ENCODE measurements at places on chromosomes 3 and 15.

DNA sequence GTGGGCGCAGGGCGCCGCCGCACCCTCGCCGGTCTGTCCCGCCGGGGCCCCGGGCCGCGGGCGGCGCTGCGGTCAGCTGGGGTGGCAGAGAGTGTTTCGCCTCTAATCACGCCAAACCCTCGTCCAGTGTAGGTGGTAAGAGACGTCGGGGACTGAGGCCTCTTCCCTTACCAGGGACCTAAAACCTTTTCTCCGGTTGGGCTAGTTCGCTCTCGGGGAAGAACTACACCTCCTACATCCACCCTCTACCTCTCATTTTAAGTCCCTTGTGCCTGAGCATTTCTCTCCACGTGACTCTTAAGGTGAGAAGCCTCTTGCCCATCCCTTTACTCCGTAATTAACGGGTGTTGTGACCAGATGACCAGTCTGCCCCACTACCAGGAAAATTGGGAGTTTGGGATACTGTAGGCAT, 520 bp downstream of the TMEM42 start:
- no peaks in the 10 kb centered on the region for H3K27me3 ChIP-seq
- H3K36me3 ChIP-seq, result no peaks in the 10 kb centered on the region
- peaks cover 5% of the 10 kb centered on the region for H3K4me1 ChIP-seq
- DNase-seq, result no peak

DNA sequence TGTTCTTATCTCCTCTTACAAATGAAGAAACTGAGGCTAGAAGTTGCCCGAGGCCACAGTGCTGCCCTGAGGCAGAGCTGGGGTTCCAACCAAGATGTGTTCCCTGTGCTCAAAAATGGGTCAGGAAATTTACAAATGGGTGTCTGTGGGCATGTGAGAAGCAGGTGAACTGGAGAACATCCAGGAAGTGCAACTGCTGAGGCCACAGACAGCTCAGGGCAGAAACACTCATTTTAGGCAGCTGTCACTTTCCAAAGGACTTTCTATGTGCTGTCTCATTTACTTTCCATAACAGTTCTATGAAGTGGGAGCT, 47.2 kb upstream of the ATP2B2 start:
- no peaks in the 10 kb centered on the region for H3K36me3 ChIP-seq
- H3K4me3 ChIP-seq, result no peak overlapping the region
- no peak for DNase-seq
- no peaks in the 10 kb centered on the region for H3K4me1 ChIP-seq

DNA sequence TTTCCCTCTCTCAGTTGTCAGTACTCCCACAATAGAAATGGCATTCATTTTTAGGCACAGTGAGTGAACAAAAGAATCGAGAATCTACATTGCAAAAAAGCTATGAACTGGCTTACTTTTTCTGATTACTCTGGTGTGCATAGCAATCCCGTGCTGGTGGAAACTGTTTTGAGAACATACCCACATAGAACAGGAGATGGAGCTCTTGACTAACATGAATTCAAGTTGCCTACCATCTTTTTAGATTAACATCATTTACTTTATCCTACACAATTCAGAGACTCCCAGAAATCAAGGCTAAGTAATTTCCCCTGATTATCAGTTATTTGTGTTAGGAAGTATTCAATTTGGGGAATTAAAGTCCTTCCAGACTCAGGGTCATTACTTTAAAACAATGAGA, 326.6 kb downstream of the ARPP21 start:
- H3K36me3 ChIP-seq, result no peaks in the 10 kb centered on the region
- H3K27me3 ChIP-seq, result no peaks in the 10 kb centered on the region
- H3K4me3 ChIP-seq, result no peak overlapping the region
- no peak for DNase-seq
- H3K27ac ChIP-seq, result no peak overlapping the region
- H3K4me1 ChIP-seq, result no peaks in the 10 kb centered on the region

- H3K36me3 ChIP-seq, result no peaks in the 10 kb centered on the region
- no peaks in the 10 kb centered on the region for H3K4me1 ChIP-seq
- no peak overlapping the region for H3K4me3 ChIP-seq
Measured at GRCh38 chr3:14606669-14607339, 44.8 kb upstream of the CCDC174 start.

GRCh38 chr3:197023998-197024651, 5.5 kb downstream of the MELTF start:
- H3K36me3 ChIP-seq, result no peaks in the 10 kb centered on the region
- no peak overlapping the region for H3K4me3 ChIP-seq
- no peak for DNase-seq

DNA sequence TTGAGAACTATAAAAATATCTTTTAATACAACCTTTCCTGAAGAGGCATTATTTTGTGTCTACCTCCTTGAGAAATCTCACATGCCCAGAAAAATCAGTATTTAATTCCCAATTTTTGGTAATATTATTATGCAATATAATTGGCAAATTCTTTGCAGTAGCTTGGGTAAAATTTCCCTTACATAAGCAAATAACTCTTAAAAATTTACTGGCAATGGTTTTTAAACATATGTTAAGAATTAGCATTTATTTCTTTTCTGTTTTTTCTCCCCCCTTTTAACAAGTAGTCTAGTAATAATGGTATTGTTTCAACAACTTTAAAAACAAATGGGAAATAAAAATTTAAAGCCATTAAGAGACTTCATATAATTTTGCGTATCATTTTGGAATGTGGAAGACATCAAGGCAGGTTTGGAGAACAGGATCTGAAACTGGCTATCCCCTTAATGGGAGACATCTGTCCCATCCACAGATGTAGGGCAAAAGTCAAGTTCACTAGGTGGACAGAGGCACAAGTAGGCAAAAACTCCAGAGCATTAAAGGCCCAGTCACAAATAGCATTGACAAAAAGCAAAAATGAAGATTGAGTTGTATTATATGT, 89.6 kb upstream of the AADACL2 start:
- H3K27me3 ChIP-seq, result no peaks in the 10 kb centered on the region
- no peaks in the 10 kb centered on the region for H3K4me1 ChIP-seq
- no peak overlapping the region for H3K4me3 ChIP-seq

GRCh38 chr3:69876073-69876472, 123.5 kb upstream of the SAMMSON start:
- H3K27me3 ChIP-seq, result no peaks in the 10 kb centered on the region
- no peak for DNase-seq
- no peaks in the 10 kb centered on the region for H3K36me3 ChIP-seq
- H3K27ac ChIP-seq, result no peak overlapping the region

DNA sequence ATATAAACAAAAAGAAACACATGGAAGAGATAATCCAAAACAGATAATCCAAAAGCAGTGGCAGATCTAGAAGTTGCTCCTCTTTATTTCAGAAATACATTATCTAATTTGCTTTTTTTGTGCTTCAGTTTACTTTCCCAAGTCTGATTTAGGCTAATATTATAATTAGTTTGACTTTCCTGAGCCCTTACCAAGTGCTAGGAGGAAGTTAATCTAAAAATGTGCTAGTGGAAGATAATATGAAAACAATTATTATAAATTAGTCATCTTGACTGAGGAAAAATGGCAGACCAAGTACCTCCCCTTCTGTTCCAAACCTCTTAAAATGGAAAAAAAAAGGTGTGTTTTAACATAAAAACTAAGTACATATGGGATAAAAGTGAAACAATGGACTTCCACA, 17.5 kb downstream of the SLC9A9 start:
- H3K36me3 ChIP-seq, result no peaks in the 10 kb centered on the region
- no peak overlapping the region for H3K27ac ChIP-seq

GRCh38 chr15:80596521-80596976, 98.6 kb upstream of the ABHD17C start:
- H3K4me3 ChIP-seq, result no peak overlapping the region
- no peaks in the 10 kb centered on the region for H3K4me1 ChIP-seq
- no peak overlapping the region for H3K27ac ChIP-seq
- H3K27me3 ChIP-seq, result no peaks in the 10 kb centered on the region
- no peak for DNase-seq

DNA sequence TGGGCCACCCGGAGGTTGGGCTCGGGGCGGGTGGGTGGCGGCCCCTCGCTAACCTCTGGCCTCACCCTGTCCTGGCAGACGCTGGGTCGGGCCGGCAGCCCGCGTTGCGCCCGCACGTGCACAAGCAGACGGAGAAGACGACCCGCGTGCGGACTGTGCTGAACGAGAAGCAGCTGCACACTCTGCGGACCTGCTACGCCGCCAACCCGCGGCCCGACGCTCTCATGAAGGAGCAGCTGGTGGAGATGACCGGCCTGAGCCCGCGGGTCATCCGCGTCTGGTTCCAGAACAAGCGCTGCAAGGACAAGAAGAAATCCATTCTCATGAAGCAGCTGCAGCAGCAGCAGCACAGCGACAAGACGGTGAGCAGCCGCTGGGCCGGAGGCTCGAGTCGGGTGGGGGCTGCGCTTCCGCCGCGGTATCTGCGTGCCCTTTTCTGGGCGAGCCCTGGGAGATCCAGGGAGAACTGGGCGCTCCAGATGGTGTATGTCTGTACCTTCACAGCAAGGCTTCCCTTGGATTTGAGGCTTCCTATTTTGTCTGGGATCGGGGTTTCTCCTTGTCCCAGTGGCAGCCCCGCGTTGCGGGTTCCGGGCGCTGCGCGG, 3.7 kb downstream of the ISL2 start:
- no peak overlapping the region for H3K27ac ChIP-seq
- no peaks in the 10 kb centered on the region for H3K36me3 ChIP-seq
- no peak for DNase-seq
- peaks cover 15% of the 10 kb centered on the region for H3K4me1 ChIP-seq

DNA sequence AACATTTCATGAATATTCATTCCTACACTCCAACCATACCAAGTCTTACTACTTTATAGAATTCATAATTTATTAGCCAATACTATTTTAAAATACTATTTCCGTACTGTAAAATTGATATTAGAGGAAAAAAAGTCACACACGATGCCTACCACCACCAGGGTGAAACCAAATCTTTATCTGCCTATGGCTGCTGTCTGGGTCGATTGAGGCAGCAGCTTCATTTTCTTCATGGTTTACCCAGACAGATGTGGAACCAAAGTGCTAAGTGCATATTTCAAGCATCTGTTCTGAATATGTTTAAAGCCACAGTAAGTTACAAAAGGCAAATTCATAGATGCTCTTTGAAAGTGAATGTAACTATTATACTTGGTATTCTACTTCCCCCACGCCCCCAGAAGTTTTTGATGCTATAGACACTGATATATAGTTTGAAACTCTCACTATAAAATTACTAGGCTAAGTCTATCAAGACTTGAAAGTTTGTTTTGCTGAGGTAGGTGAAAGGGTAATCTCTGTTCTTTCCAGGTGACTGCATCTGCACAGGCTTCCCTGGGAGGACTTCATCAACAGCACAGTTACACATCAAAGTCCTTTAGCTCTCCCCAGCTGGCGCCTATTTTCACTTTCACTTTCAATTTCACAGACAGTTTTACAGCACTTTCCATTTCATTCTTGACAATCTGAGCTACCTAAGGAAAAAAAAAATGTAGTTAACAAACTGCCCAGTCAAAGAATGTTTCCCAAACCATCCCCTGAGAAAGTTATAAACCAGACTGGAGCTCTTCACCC, 113.9 kb downstream of the POLQ start:
- no peak overlapping the region for H3K27ac ChIP-seq
- H3K27me3 ChIP-seq, result no peaks in the 10 kb centered on the region
- DNase-seq, result no peak
- H3K4me3 ChIP-seq, result peak overlapping the region; percentile 31
- H3K36me3 ChIP-seq, result no peaks in the 10 kb centered on the region

GRCh38 chr15:41967506-41968206, 4.7 kb downstream of the EHD4 start:
- no peaks in the 10 kb centered on the region for H3K27me3 ChIP-seq
- DNase-seq, result peak; percentile 64
- no peak overlapping the region for H3K4me3 ChIP-seq

DNA sequence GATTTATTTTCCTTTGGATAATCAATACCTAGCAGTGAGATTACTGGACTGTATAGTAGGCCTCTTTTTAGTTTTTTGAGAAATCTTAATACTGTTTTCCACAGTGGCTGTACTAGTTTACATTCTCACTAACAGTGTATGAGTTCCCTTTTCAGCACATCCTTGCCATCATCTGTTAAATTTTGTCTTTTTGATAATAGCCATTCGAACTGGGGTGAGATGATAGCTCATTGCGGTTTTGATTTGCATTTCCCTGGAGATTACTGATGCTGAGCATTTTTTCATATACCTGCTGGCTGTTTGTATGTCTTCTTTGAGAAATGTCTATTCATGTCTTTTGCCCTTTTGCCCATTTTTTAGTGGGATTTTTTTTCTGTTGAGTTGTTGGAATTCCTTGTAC, 210.8 kb downstream of the CGGBP1 start:
- no peaks in the 10 kb centered on the region for H3K36me3 ChIP-seq
- no peaks in the 10 kb centered on the region for H3K4me1 ChIP-seq

- H3K4me3 ChIP-seq, result peak overlapping the region; percentile 51
- H3K27ac ChIP-seq, result peak overlapping the region; percentile 78
- no peaks in the 10 kb centered on the region for H3K36me3 ChIP-seq
- H3K27me3 ChIP-seq, result no peaks in the 10 kb centered on the region
- no peaks in the 10 kb centered on the region for H3K4me1 ChIP-seq
Measured at GRCh38 chr3:72152551-72153476, 367.9 kb upstream of the PROK2 start.

DNA sequence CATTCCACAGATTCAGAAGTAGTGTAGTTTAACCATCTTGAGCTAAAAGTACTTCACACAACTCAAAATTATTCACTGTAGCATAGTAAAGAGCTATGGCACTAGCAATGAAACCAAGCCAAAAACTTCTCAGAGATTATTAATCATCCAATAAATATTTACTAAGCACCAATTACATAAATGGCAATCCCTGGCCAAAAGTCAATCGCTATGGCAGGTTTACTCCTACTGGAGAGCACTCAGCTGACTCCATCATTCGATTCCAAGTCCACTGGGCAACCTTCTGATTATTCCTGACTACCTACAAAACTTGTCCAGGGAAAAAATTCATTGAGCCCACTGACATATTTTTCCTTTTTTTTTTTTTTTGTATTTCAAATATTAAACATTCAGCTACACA, 23.9 kb downstream of the ATP13A3 start:
- no peaks in the 10 kb centered on the region for H3K4me1 ChIP-seq
- peaks cover 5% of the 10 kb centered on the region for H3K36me3 ChIP-seq
- no peak overlapping the region for H3K27ac ChIP-seq
- no peak for DNase-seq

GRCh38 chr15:86489981-86490380, 410.3 kb downstream of the AGBL1 start:
- H3K4me1 ChIP-seq, result no peaks in the 10 kb centered on the region
- no peaks in the 10 kb centered on the region for H3K36me3 ChIP-seq
- no peak overlapping the region for H3K4me3 ChIP-seq
- no peaks in the 10 kb centered on the region for H3K27me3 ChIP-seq

DNA sequence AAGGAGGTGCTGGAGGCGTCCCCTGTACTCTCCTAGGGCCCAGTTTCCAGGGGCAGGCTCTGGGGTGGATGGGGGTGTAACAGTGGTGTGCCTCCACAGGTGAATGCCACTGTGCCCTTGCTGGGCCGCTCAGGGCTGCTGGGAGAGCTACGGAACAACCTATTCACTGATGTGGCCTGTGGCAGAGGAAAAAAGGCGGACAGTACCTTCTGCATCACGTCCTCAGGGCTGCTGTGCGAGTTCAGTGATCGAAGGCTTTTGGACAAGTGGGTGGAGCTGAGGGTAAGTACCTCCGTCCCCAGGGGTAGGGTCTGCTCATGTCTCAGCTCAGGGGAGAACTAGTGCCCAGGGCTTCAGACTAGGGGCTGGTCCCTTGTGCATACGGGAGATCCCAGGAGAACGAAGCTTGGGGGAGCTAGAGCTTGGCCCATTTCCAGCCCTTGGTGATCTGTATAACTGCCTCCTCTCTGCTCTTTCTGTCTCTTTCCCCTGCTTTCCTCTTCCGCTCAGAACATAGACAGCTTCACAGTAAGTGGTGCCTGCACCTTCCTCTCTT, 15.0 kb upstream of the JMJD7 start:
- no peak overlapping the region for H3K4me3 ChIP-seq
- no peaks in the 10 kb centered on the region for H3K27me3 ChIP-seq
- no peaks in the 10 kb centered on the region for H3K4me1 ChIP-seq
- peaks cover 12% of the 10 kb centered on the region for H3K36me3 ChIP-seq

GRCh38 chr3:14363991-14364390, 38.4 kb upstream of the SLC6A6 start:
- no peaks in the 10 kb centered on the region for H3K27me3 ChIP-seq
- no peaks in the 10 kb centered on the region for H3K4me1 ChIP-seq
- no peaks in the 10 kb centered on the region for H3K36me3 ChIP-seq
